ENCODE measurements at places on chromosomes 11 and 22.
A peak's percentile ranks its signal among the peaks of the same experiment; 100 is the strongest.

DNA sequence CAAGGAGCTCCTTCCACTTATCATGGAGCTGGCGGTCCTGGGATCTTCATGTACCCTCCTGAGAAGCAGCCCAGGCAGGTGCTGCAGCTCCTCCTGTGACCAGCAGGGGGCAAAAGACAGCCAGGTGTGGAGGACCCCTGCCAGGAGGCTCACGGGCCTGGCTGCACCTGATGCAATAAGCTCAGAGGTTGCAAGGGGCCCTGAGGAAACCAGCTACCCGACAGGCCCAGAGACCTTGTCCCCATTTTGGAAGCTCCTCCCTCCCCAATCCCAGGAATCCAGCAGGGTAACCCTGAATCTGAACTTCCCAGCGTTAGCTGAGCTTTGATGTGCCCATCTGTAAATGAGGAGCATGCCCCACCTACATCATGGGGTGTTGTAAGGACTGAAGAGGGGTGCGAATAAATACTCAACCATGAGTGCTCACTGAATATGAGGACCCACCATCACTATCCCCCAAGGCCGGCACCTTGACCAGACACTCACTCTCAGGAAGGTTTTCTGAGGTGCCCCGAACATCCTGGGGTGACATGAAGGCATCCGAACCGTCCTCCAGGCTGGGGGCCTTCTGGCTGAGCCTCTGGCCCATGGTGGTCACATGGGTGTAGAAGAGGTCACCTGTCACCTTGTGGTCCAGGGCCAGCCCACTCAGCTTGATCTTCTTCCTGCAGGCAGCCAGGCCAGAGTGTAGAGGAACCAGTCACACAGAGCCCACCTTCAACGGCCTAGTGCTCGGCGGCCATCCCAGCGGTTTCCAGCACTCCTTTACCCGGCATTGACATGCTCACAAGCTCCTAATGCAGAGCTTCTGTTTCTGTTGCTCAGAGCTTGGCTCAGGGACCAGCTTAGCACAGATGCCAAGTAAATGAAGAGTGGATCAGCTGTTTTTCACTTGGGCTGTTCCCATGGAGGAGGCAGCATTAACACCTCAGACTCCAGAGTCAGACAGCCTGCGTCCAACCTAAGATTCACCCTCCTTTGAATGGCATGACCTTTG lies 21.7 kb downstream of the SLC43A1 start:
- DNase-seq: peak; percentile 61

DNA sequence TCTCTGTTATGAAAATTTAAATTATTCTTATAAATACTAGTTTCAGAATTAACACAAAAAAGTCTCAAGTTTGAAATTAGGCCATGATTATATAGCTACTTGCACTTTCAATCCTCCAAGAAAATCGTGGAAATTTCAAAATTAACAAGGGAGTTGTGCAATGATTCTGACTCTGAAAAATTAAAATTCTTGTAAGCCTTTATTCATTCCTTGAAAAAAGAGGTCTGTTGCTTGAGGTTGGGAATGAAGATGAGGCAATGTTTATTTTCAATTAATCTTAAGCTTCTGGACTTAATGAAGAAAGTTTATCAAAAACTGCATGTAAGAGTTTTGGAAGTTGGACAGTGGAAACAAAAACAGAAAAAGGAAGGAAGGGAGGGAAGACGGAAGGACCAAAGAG lies 128.2 kb upstream of the FIBIN start:
- DNase-seq: no peak

- no peak for DNase-seq
Measured at GRCh38 chr11:10519630-10520029, 21.4 kb downstream of the RNF141 start.

- no peak for DNase-seq
Measured at GRCh38 chr11:122127020-122127419, 11.0 kb upstream of the BLID start.

DNA sequence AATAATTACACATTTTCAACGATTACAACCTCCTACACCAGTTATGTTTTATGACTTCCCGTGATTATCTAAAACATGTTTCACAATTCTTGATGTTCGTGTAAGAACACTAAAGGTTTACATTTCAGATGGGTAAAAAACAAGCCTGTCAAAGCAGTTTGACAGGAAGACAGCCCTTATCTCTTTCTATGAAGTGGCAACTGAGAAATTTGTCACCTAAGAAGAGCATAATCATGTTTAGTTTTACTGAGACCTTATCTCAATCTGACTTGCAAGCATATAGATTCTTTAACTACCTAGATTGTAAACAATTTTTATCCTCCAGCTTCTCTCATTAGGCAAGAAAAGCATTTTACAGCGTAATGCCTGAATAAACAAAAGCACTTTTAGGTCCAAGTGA lies 218.4 kb upstream of the ZBED5 start:
- no peak for DNase-seq

DNA sequence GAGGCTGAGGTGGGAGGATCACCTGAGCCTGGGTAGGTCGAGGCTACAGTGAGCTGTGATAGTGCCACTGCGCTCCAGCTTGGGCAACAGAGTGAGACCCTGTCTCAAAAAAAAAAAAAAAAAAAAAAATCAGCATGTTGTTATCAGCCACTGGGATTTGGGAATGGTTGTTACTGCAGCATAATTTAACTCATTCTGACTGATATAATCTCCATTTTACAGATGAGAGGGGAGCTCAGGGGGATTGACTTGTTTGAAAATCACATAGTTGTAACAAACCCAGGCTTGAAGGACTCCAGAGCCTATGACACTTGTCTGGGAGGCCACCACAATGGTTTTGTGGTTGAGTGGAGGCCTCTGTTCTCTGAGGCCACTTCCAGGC lies 3.0 kb upstream of the SEPTIN3 start:
- DNase-seq: no peak

DNA sequence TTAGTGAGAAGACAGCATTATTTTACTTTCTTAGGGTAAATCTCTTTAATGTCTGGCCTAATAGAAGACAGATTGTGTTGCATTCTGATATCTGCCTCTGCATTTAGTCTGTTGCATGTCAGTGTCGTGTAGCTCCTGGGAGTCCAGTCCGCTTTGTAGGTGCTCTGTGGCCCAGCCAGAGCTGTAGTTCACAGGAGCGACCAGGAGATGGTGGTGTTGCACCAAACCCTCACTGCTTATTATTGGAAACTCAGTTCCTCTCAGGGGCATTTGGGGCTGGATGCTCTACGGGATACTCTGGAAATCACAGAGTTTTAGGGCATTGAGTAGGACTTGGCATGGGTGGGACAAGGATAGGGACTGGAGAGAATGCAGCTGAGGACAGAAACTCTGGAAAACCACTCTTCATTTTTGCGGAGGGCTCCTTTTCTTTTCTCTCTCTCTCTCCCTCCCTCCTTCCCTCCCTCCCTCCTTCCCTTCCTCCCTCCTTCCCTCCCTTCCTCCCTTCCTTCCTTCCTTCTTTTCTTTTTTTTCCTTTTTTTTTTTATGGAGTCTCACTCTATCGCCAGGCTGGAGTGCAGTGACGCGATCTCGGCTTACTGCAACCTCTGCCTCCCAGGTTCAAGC lies 21.7 kb downstream of the MIAT start:
- peak; percentile 59 for DNase-seq

- DNase-seq: no peak
Measured at GRCh38 chr11:108838102-108838791, 173.4 kb downstream of the DDX10 start.
